Stimulated activated CD4-positive, alpha-beta T cell treated with anti-CD3 and anti-CD28 coated beads, Interleukin-12 subunit alpha, Interleukin-12 subunit beta, amount 100 ng/mL, for 48 hours (primary cell): ENCODE measurements at places on chromosomes 5 and 9.

GRCh38 chr5:17114233-17114632 lies 103.2 kb upstream of the BASP1 start:
- no peak for DNase-seq

DNA sequence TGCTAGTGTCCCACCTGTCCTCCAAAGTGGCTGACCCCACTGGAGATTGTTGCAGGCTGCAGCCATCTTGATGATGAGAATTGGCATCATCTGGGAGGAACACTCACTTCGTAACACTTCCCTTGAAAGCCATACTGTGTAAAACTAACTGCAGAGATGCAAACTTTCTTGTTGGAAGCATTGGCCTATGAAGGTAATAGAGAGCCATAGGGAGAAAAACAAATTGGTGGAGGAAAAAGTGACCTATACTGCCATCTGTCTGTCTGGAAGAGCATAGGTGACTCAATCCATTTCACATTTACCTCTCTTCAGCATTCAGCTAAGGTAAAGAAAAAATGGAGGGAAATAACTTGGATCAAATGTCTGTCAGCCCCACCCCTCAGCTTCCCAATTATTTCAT lies 473.4 kb downstream of the NTRK2 start:
- DNase-seq, result no peak

GRCh38 chr5:177611446-177612214 lies 11.7 kb downstream of the B4GALT7 start:
- no peak for DNase-seq

DNA sequence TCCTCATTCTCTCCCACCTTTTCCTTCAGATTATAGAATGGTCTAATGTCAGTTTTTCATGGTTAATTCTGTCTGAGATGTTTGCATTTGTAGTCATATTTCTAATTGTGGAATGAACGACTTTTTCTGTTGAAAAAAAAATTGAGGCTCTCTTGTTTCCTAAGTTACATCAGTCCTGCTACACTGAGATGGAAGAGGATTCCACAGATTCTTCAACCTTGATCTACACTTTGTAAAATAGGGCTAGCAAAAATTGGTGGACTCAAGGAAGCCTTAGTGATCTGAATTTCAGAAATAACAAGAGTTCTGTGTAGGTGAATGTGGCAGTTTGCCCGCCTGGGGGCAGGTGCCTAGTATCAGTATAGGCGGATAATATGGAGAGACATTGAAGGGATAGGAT lies 51.9 kb downstream of the ERBIN start:
- no peak for DNase-seq
